ENCODE measurements at places on chromosomes 6 and 20.

DNA sequence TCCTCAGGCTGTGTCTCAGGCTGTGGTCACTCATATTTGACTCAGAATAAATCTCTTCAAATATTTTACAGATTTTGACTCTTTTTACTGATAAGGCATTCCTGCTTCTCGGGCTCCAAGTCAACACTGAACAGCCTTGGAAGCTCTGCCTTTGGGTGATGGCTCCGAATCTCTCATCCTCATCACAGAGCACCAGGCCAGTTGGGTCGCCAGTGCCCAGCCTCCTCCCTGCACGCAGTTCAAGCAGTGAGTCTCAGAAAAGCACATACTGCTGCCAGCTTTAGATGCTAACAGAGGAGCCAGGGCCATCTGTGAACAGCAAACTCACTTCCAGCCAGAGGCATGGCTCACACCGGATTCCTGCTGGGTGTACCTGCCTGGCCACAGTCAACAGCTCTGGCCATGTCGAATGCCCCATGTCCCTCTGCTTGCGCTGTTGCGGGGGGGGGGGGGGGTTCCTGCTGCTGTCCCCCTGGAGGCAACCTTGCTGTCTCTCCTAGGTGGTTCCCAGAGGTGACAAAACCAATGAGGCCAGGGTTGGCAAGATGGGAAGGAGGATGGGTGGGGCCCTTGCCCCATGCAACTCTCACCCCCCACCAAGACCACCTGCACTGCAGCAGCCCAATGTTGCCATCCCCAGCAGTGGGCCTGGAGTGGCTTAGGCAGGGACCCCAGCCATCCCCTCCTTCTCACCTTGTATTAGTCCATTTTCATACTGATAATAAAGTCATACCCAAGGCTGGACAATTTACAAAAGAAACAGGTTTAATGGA lies 248.8 kb downstream of the ERMARD start:
- DNase-seq: no peak

DNA sequence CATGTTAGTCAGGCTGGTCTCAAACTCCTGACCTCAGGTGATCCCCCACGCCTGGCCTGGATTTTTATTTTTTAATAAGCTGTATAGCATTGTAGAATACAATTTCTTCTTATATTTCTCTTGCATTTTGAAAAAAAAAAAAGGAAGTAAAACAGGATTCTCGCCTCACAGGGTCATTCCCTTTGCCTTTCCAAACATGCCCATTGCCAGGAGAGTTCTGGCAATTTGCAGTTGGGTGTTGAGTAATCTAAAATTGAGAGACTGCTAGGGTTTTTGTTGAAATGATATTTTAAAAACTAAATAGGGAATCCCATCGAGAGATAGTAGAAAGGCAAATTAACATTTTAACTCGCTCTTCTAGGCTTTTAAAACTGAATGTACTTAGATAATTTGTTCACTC lies 196.1 kb downstream of the JARID2 start:
- DNase-seq: no peak

DNA sequence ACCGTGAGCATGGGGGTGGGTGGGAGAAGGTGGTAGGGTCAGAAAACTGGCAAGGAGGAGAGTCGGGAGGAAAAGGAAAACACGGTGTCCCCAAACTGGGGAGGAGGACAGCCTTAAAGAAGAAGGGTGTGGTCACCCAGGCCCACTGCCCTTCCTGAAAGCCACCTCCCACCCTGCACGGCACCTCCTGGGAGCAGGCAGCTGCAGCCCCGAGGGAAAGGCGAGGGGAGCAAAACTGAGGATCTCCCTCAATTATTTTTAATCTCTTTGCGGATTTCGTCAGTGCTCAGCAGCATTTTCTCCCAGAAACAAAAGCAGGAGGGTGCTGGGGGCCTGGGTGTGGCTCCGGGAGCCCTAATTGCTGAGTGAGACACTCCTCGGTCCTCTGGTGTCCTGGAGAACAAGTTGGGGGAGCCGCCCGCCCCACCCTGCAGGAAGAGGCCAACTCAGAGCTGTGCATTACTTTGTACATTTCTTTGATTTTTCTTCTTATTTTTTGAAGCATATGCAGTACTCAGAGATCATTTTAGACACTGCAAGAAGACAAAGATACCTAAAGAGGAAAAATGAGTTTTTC lies 56.4 kb downstream of the RIOK1 start:
- DNase-seq: no peak

- no peak for DNase-seq
Observed at GRCh38 chr20:9482180-9482579, 32.2 kb upstream of the LAMP5 start.

DNA sequence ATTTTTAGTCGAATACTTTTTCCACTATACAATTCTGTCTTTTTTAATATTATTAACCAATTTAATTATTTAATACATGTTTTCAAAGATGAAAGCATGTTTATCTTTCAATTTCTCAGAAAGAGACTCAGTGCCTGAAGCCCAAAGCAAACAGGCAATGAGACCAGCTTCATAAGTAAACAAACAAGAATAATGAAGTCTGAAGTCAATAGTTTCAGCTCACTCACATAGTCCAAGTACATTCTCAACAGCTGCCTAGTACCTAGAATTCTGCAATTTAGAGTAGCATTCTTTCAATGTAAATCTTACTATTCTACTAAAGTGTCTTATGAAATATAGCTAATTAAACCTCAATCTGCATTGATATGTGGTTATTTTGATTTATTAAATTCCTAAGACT lies 626.5 kb upstream of the NRSN1 start:
- DNase-seq: no peak

DNA sequence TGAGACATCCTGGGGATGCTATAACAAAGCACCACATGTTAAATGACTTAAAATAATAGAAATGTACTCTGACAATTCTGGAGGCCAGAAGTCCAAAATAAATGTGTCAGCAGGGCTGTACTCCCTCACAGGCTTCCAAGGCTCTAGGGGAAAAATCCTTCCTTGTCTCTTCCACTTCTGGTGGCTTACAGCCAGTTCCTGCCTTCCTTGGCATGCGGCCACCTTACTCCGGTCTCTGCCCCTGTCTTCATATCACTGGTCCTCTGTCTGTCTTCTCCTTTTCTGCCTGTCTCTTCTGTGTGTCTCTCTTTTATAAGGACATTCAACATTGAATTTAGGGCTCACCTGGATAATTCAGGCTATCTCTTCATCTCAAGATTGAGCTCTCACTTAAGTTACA lies 155.3 kb upstream of the SYNCRIP start:
- DNase-seq: peak; percentile 19

- no peak for DNase-seq
Observed at GRCh38 chr20:3237011-3237957, 1.7 kb downstream of the SLC4A11 start.

- no peak for DNase-seq
Observed at GRCh38 chr20:62248890-62249560, 10.7 kb downstream of the OSBPL2 start.

DNA sequence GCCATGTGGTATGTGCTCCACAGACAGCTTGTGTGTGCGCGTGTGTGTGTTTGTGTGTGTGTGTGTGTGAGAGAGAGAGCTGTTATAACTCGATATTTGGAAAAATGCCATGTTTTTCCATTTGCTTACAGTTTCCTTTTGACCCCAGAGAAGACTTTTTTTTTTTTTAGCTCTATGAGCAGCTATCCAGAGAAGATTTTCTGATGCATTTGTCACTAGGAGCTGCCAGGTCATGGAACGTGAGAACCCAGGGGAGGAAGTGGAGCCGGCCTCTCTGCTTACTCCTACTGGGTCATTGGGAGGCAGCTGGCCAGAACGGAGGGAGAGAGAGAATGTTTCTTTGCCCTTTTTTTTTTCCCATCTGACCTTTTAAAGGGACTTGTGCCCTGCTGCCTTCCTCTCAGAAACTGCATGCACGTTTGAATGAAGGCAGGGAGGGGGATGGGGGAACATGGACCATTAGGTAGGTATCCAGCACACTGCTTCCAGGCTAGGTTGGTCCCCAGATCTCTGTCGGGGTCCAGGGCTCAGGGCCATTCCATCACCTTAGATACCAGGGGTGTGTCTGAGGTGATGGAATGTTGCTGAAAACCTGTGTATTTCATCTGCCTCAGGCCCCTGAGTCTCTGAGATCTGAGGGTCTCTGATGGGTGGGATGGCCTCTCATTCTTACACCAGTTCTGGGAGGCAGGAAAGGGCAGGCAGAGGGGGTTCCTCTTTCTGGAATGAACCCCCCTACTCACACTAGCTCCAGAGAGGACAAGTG lies 11.2 kb upstream of the MRPS18A start:
- DNase-seq: peak; percentile 68

- DNase-seq: no peak
Observed at GRCh38 chr6:42637681-42638080, 73.9 kb downstream of the UBR2 start.

GRCh38 chr6:128719786-128720185 lies 163.2 kb upstream of the LAMA2 start:
- DNase-seq: no peak

DNA sequence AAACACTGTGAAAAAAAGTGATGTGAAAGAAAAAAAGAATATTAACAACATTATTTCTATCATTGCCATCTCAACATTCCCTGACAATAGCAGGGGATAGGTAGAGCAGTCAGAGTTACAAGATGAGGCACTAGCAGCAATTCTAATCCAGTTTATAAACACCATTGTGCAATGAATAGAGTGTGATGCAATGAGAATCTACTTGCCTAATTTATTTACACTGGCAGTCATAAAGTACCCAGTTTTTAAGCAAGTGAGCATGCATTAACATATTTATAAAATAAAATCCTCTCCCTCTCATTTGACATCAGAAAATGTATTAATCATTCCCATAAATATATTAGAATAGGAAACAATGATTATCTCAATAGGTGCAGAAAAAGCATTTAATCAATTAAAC lies 2.5 kb upstream of the MANEA start:
- DNase-seq: peak; percentile 14

DNA sequence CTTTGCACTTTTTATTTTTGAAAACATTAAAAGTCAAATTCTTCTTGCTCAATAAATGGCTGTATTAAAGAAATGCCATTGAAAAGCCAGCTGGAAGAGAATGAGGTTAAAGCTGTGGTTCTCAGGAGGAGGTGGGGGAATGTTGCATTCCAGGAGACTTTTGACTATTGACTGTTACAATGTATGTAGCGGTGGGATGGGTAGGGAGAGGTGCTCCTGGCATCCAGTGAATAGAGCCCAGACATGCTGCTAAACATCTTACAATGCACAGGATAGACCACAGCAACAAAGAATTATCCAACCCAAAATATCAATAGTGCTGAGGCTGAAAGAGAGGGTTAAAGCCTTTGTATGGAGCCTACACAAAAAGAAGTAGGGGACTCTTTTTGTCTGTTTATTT lies 295.9 kb downstream of the NKAIN2 start:
- DNase-seq: no peak

GRCh38 chr6:137749696-137750211 lies 117.3 kb upstream of the TNFAIP3 start:
- DNase-seq: no peak

GRCh38 chr6:161917645-161918044 lies 643.8 kb upstream of the AGPAT4 start:
- peak; percentile 46 for DNase-seq

Data from M059J (cell line).